ENCODE measurements at places on chromosomes 1 and 21. TPM values are rescaled to one million over a fixed set of nuclear protein-coding genes. Genes with fewer than 3 reads are reported as not detected.

Gene ZMYND12
- not detected for total RNA-seq

Gene DMRTA2
- total RNA-seq, result not detected

Gene FUCA1
- 17.7 TPM for total RNA-seq

Gene RGS13
- not detected for total RNA-seq

Gene PATJ
- total RNA-seq, result 1.6 TPM

Gene NPR1
- total RNA-seq, result not detected

Gene OTUD3
- 4.0 TPM for total RNA-seq

Gene LCE3D
- 0.32 TPM for total RNA-seq

Gene DRAXIN
- total RNA-seq, result under 0.01 TPM

Gene VANGL2
- under 0.01 TPM for total RNA-seq

- peak; percentile 72 for DNase-seq
Measured at GRCh38 chr1:41670217-41670957, 185.9 kb upstream of the EDN2 start.

- DNase-seq, result peak; percentile 90
Measured at GRCh38 chr1:39391691-39392679, 99.5 kb upstream of the BMP8A start.

DNA sequence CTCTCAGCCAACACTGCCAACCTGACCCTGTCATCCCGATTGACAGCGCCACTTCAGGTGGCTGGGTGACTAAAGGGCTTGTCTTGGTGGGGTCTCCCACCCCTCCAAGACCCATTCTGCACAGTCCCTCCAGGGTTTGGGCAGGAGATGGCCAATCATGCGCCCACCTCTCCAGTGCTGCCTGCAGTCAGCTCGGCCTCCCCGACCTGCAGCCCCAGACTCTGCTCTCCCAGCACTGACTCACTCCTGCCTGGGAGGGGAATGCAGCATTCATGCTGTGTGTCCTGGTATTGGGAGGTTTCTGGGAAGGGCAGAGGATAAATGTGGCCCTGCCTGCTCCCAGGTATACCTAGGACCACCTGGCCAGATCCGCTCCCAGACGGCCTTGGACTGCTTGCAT is 9.7 kb downstream of the TMEM81 start:
- DNase-seq, result no peak

DNA sequence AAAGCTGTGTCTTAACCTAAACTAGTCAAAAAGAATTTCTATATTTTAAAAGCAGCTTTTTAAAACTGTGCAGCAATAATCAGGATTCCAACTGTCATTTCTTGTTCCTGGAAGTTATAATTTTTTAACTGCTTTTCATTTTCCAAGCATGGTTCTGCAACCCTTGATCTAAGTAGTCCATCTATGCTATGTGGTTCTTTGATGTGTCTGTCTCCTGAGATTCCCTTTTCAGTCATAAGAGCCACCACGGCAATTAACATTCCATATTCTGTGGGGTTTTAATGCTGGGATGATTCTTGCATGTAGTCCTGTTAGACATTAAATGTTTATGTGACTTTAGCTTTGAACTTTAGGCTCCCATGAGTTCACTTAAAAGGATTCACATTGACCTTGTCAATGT is 220.4 kb downstream of the TPR start:
- DNase-seq, result no peak

DNA sequence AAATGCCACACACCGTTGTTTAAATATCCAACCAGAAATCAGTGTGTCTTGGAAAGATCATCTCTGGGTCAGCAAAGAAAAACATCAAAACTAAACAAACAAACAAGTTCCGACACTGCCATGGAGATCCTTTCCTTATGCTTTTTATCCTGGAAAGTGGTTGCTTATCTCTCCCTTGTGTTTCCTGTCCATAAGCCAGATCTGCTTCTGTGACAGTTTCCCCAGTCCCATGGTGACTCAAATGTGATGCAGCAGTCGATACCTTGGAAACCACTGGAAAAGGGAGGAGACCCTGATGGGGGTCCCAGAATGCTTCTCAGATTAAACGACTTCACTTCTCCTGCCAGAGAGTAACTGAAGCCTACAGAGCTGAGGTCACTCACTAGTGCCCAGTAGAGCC is 94.7 kb downstream of the DMRTA2 start:
- no peak for DNase-seq

- no peak for DNase-seq
Measured at GRCh38 chr1:24911651-24912155, 18.4 kb downstream of the RUNX3 start.

DNA sequence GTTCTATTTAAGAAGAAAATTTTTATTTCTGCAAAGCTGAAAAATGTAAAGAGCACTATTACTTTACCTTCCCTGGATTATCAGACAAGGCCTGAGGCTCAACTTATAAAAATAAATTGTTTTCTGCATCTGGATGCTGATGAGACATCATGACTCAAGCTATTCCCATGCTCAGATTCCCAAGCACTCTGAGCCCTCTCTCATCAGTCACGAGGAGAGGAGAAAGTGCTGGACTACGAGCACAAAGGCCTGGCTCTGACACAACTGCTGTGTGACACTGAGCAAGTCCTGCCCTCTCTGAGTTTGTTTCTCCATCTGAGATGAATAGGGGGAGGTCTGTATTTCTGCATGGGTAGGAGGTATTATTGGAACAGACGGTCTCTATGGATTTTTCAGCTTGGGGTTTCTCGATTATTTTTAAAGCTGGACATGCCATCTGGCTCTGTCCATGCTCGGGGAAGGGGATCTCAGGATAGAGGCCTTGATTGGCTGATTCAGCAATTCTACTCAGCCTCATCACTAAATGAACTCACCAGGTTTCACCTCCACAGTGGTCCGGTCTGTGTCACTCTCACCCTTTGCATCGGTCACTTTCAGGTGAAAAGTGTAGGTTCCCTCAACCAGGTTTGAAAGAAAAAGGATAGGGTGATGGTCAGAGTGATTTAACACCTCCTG is 107.7 kb downstream of the KIAA0319L start:
- DNase-seq, result peak; percentile 98

GRCh38 chr1:2977886-2978611 is 43.2 kb upstream of the ACTRT2 start:
- no peak for DNase-seq

DNA sequence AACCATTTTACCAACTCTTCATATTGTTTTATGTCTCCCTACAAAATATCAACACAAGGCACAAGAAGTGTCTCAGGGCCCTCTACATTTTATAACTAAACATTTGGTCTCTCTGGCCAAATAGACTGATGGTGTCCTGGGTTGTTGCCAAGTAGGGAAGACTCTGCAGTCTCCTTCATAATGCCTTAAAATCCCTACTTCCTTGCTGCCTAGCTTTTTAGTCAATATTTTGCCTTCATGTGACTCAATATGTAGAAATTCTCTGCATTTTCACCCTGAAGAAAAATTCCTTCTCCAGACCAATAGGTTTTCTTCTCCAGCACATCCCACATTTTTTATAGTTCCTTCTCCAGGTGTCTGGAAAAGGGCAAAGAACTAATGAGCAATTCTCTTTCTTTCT is 72.6 kb upstream of the IPO9 start:
- peak; percentile 70 for DNase-seq

- DNase-seq, result no peak
Measured at GRCh38 chr1:188652678-188653077, 1823.9 kb downstream of the PLA2G4A start.

- no peak for DNase-seq
Measured at GRCh38 chr21:26532208-26532607, 40.9 kb downstream of the CYYR1 start.

DNA sequence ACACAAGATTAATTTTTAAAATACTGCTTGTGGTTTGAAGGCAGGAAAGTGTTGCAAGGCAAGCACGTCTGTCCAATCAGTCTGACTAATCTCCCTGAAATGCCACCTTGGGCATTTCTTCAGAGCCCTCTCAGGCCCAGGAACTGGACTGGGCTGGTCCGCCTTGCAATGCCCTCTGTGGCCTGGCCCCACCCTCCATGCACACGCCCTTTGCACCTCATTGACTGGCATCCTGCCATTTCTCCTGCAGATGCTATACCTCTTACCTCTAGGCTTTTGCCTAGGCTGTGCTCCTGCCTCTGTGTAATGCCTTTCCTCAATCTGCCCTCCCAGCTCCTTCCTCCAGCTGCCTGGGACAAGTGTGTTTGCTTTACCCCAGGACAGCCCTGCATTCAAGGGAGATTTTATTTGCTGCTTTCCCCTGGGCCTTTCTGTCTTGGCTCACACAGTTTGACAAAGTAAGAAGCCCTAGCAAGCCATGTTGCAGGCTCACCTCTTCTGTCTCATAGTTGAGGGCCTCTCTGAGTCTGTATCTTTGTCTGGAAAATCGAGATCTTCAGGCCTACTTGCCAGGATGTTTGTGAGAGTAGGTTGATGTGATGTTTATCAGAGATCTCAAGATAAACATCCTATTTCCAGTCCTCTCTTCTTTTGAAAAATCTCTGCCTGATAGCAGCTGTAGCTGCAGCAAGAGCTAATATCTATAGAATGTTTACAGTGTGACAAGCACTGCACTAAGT is 149.2 kb upstream of the JUN start:
- DNase-seq, result peak; percentile 85

DNA sequence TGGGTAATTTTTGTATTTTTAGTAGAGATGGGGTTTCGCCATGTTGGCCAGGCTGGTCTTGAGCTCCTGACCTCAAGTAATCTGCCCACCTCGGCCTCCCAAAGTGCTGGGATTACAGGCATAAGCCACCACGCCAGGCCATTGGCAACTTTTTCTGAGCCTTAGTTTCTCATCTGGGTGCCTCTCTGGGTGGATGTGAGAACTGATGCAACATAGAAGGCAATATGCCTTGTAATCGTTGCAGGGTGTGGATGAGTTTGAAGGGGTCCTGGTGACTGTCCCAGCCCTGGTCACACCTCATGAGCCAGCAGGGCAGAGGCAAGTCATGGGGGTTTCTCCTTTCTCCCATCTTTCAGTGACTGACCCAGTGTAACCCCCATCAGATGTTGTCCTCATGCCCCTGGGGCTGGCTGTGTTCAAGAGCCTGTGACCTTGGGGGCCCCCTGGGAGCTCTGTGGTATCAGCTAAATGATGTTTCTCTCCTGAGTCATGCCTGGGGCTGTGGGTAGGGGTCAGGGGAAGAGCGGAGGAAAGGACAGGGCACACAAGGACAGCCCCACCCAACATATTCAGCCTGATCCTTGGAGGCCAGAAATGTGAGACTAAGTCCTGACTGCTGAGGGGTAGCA is 3.6 kb downstream of the COL9A2 start:
- DNase-seq, result peak; percentile 80

- no peak for DNase-seq
Measured at GRCh38 chr1:50710099-50710498, 250.0 kb downstream of the FAF1 start.

DNA sequence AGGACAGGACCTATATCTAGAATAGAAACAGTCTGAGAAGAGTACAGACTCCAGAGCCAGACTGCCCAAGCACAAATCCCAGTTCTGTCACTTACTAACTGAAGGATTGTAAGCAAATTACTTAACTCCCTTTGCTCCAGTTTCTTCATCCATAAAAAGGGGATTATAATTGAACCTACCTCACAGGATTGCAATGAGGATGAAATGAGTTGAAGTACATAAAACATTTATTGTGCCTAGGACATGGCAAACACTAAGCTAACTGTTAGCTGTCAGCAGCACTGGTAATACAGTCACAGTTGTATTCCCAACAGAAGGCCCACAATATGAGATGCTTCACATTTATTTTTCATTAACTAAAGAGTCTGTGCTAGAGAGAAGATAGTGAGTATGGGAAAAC is 33.9 kb downstream of the MCOLN2 start:
- DNase-seq, result no peak

DNA sequence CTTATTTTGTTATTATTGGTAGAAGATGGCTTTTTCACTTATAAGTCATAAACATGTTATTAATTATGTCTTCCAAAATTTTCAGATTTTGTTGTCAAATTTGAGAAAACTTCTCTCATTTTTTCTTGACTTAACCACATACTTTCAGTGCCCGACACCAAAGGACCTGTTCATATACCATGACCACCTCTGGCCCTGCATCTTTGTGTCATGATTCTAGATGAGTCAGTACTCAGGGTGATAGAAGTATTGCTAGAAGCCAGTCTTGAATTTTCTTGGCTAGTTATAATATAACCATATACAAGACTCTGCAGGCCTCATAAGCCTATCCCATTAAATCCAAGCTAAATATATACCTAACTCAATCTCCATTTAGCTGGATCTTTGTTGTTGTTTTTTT is 35.4 kb upstream of the DPH5 start:
- no peak for DNase-seq

- peak; percentile 44 for DNase-seq
Measured at GRCh38 chr1:174051956-174052355, 29.8 kb upstream of the RC3H1 start.

DNA sequence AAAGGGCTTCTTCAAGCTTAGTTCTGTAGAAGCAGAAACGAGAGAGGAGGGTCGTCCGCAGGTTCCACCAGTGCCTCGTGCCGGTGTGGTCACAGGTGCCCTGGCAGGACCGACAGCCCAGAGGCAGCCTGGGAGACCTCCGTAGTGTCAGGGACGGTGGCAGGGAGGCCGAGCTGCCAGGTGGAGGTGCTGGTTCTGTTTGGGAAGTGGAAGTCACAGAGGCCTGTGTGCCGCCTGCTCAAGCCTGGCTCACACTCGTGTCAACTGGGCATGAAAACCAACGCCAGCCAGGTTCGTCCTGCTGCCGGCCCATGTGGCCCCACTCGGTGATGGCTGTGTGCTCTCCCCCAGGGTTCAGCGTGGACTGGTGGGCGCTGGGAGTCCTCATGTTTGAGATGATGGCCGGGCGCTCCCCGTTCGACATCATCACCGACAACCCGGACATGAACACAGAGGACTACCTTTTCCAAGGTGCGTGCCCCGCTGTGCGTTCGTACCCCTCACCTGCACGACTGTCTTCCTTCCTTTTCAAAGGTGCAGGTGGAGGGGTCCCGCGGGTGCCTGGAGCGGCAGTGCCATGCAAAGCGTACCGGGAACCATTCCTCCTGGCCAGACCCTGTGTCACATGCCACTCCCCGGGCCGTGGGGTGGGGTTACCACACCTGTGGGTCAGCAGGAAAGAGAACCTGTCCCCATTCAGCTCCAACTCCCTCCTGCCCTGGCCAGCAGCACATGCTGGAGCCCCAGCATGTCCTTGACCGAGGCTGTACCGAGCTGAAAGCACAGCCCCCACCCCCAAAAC is 20.8 kb downstream of the FAAP20 start:
- no peak for DNase-seq

GRCh38 chr1:117843791-117844190 is 85.6 kb downstream of the GDAP2 start:
- DNase-seq, result peak; percentile 48

GRCh38 chr21:38352536-38353219 is 95.9 kb downstream of the KCNJ15 start:
- DNase-seq, result peak; percentile 87

- peak; percentile 87 for DNase-seq
Measured at GRCh38 chr21:38925923-38926322, 120.2 kb downstream of the ETS2 start.

DNA sequence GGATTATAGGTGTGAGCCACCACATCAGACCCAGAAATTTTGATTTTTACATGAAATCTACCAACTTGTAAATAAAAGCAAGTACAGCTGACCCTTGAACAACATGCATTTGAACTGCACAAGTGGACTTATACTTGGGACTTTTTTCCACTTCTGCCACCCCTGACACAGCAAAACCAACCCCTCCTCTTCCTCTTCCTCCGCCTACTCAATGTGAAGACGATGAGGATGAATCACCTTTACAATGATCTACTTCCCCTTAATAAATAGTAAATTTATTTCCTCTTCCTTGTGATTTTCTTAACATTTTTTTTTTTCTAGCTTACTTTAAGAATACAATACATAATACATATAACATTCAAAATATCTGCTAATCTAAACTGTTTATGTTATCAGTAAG is 17.5 kb upstream of the YRDC start:
- DNase-seq, result no peak

GRCh38 chr1:212926372-212926771 is 24.0 kb upstream of the VASH2 start:
- no peak for DNase-seq

All from LHCN-M2 (cell line).